Motor neuron (in vitro differentiated cells): ENCODE measurements at places on chromosomes 2 and 18.

DNA sequence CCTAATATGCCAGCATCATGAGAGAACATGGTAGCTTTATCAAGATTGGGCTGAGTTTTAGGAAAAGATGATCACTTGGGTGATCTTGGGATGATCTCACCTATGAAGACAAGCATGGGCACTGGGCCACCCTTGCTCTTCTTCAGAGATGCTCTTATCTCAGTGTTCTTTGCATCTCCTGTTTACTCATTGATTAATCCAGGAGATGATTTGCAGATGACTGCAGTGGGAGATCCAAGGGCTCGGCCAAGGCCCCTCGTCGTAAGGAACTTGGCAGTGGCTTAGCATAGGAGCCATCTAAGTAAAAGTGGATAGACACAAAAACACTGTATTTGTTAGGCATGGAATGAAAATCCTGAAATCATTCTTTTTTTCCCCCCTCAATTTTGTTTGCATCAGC lies 228.4 kb downstream of the FHOD3 start:
- no peak for ATAC-seq

DNA sequence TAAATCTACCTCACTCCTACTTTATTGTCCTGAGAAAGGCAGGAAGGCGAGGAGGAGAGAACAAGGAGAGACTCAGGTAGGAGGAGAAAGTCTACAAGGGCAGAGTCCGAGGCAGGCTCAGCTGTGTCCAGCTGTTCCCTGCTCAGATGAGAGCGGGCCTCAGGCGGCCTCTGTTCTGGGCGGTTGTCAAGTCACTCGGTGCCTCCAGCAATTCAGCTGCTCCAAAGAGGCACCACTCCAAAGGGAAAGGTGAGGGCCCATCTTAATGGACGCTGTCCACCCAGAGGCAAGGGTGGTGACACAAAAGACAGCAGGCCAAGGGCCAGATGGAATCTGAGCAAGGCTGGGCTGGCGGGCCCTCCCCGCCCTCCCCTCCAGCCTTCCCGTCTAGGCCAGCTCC lies 101.4 kb upstream of the EPAS1 start:
- no peak for ATAC-seq

DNA sequence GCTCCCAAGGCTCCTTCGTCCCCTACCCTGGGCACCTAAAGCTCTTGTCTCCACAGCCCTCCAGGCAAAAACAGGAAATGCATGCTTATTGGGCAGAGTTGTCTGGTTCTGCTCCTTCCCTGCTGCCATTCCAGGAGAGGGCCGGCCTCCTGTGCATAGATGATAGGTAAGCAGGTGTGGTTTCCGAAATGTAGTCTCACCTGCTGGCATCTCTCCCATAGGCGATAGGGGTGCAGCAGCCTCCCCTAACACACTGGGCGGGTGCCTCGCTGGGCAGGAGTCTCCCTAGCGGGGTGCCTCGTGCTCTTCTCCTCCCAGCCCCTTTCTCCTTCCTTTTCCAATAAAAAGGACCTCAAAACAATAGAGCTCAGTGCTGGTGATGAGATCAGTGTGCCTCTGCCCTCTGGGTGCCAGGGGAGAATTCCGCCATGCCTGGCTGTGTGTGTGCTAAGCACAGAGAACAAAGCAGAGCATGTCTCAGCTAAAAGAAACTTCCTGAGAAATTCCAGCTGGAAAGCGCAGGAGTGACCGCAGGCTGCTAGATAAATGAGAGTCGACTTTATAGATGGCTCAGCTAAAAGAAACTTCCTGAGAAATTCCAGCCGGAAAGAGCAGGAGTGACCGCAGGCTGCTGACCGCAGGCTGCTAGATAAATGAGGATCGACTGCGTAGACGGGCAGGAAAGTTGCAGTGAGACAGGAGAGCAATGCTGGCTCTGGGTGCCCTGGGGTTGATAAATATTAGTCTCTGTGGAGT lies 11.3 kb upstream of the PXDN start:
- no peak for ATAC-seq

GRCh38 chr2:151634736-151635467 lies 99.4 kb downstream of the NEB start:
- ATAC-seq: no peak

DNA sequence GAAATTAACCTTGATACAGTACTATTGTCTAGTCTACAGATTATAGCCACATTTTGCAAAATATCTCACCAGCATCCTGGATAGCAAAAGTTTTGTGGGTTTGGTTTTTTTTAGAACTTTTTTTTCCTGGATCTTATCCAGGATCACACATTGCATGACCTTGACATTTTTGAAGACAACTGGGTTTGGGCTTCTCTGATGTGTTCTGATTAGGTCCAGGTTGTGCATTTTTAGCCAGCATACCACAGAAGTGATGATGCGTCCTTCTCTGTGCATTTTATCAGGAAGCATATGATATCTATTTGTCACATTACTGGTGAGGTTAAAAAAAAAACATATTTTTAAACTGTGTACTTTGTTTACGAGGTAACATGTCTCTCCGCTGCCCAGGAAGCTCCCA lies 221.0 kb upstream of the OSR1 start:
- no peak for ATAC-seq

DNA sequence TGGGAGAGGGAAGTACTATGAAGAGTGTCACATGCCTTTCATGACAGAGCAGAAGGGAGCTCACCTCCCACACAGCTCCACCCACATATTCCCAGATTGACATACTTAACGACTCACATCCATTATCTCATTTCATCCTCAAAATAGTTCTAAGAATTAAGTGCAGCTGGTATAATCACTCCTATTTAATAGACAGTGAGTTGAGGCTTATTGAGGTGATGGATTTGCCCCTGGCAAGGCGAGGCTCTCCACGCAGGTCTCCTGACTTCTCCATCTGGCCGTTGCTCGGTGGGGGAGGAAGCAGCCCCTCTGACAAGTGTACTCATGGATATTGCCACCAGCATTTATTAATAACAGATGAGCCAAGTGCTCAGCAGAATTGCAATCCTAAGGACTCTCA lies 81.4 kb downstream of the TGOLN2 start:
- ATAC-seq: peak; percentile 80

DNA sequence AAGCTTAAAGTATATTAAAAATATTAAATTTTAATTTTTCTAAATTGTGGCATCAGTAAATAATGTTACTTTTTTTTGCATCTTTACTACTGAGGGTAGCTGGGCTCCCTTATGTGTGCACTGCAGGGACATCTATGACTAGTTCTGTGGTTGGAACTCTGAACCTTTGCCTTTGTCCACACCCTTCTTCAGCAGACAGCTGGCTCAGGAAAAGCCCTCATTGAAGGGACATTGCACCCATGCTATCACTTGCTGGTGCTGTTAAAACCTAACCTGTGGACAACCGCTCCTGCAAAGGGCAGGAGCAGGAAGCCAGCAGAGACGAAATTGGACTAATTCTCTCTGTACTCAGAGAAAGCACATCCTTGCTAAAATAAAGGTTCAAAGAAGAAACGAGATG lies 30.1 kb downstream of the MOCOS start:
- no peak for ATAC-seq

DNA sequence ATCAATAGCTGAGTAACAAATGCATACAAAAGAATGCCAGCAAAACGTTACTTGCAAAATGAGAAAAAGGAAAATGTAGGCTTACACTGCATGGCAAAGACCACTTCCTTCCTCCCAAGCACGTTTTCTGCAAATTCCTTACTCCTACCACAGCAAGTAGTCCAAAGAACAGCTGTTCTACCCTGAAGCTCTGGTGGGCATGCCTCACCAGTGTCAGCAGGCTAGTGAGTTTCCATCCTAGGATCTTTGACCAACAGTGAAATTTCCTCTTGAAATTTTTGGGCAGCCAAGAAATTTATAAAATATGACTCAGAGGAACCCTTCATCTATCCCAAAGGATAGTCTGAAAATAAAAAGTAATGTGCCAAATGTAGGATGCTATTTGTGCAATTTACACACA lies 123.9 kb downstream of the ZNF532 start:
- no peak for ATAC-seq

DNA sequence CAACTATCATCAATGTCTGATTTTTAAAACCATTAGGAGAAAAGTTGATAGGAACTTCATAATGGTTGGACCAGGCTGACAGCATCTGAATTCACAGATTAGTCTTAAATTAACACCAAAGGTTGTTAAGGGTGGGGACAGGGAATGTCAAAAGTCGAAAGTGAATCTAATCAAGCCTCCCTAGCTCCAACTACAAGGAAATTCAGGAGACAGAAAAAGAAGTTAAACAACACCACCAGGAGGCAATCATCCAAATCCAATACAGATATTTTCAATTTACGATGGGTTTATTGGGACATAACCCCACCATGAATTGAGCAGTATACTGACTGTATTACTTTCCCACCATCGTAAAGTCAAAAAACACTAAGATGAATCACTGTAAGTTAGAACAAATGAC lies 32.8 kb downstream of the ATF2 start:
- no peak for ATAC-seq

DNA sequence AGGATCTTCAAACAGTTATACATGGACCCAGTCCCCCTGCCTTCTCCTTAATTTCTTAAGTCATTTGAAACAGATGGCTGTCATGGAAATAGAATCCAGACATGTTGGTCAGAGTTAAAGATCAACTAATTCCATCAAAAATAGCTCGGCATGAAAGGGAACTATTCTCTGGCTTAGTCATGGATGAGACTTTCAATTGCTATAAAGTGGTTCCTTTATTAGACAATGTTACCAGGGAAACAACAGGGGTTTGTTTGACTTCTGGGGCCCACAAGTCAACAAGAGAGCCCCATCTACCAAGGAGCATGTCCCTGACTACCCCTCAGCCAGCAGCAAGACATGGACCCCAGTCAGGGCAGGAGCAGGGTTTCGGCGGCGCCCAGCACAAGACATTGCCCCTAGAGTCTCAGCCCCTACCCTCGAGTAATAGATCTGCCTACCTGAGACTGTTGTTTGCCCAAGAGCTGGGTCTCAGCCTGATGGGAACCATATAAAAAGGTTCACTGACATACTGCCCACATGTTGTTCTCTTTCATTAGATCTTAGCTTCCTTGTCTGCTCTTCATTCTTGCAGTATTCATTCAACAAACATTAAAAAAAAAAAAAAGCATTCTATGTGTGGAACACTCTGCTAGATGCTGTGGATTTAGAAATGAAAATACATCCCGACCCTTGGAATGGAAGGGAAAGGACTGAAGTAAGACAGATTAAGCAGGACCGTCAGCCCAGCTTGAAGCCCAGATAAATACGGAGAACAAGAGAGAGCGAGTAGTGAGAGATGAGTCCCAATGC lies 4.6 kb downstream of the TTR start:
- peak; percentile 19 for ATAC-seq
